ENCODE measurements at places on chromosomes 5 and 9.

DNA sequence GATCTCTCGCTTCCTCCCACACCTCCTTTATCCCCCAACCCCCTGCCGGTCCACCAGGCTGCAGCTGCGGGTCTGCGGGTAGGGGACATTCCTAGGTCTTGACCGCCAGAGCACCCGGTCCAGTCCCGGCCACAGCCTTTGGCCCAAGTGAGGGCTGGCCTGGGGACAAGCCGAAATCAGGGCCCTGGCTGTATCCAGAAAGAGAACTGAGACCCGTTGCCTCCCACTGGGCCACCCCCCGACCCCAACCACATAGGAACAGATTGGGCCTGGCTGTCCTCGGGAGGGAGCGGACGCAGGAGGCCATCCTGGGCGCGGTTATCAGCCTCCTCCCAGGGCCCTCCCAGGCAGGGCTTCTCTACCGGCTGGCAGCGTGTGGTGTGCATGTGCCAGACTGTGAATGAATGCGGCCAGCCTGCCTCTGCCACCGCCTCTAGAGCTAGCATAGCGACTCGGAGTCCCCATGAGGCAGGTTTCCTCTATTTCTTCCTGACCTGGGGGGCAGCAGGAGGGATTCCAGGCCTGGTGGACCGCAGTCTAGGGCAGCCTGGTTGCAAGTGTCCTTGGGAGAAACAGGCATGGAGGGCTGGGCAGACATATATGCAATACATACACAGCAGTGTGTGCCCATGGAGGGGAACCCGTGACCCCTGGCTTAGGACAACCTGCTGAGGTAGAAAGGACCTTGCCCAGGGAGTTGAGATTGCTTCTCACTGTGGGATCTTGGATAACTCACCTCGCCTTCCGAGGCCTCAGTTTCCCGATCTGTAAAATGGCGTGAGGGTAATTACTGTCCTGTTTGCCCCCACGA is 1.2 kb downstream of the N4BP3 start:
- no peak for DNase-seq

GRCh38 chr9:137241490-137242268 is 592 bp downstream of the TUBB4B start:
- no peak for DNase-seq

DNA sequence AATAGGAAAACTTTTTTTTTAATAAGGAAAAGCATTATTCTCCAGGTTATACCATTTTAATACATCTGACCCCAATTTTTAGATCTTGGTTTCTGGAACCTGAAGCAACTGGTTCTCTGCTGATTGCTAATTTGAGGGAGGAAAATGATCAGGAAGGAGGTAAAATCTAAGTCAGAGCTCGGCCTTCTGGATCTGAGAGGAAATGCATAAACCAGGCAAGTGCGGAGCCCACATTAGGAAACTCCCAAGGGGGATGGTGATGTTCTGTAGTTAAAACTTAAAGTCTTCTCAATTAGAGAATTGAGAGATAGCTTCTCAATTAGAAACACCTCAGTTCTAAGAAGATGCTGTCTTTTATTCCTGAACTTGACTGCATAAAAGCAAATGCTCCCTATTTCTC is 113.5 kb downstream of the TSSK1B start:
- DNase-seq = no peak

GRCh38 chr5:115815693-115816225 is 700 bp downstream of the CDO1 start:
- no peak for DNase-seq

GRCh38 chr9:113355040-113355596 is 5.8 kb downstream of the BSPRY start:
- DNase-seq = no peak
